ENCODE measurements at places on chromosomes 12 and 14. TPM values are rescaled to one million over a fixed set of nuclear protein-coding genes. Genes with fewer than 3 reads are reported as not detected.

GRCh38 chr12:15253990-15254389 is 32.8 kb upstream of the RERG start:
- H3K36me3 ChIP-seq: no peaks in the 10 kb centered on the region
- no peak overlapping the region for H3K27ac ChIP-seq
- no peaks in the 10 kb centered on the region for H3K27me3 ChIP-seq
- H3K4me1 ChIP-seq: no peaks in the 10 kb centered on the region
- no peak for DNase-seq

DNA sequence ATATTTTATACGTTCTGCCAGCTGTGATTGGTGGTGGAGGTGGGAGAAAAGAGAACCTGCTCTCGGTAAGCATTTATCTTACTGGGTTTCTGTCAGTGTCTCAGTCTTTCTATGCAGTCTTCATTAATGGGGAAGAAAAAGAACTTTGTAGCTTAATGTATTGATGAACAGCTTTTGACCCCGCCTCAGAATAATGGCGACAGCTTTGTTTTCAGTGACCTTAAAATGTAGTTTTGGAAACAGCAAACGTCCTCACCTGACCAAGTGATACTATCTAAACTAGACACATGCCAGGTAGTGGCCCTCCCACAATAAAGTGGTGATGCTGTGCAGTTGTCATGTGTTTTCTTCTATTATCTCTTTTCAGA is 1.4 kb downstream of the DACT1 start:
- H3K27ac ChIP-seq: peak overlapping the region; percentile 94
- H3K36me3 ChIP-seq: no peaks in the 10 kb centered on the region
- peaks cover 65% of the 10 kb centered on the region for H3K4me1 ChIP-seq
- no peaks in the 10 kb centered on the region for H3K27me3 ChIP-seq
- H3K4me3 ChIP-seq: peak overlapping the region; percentile 55

DNA sequence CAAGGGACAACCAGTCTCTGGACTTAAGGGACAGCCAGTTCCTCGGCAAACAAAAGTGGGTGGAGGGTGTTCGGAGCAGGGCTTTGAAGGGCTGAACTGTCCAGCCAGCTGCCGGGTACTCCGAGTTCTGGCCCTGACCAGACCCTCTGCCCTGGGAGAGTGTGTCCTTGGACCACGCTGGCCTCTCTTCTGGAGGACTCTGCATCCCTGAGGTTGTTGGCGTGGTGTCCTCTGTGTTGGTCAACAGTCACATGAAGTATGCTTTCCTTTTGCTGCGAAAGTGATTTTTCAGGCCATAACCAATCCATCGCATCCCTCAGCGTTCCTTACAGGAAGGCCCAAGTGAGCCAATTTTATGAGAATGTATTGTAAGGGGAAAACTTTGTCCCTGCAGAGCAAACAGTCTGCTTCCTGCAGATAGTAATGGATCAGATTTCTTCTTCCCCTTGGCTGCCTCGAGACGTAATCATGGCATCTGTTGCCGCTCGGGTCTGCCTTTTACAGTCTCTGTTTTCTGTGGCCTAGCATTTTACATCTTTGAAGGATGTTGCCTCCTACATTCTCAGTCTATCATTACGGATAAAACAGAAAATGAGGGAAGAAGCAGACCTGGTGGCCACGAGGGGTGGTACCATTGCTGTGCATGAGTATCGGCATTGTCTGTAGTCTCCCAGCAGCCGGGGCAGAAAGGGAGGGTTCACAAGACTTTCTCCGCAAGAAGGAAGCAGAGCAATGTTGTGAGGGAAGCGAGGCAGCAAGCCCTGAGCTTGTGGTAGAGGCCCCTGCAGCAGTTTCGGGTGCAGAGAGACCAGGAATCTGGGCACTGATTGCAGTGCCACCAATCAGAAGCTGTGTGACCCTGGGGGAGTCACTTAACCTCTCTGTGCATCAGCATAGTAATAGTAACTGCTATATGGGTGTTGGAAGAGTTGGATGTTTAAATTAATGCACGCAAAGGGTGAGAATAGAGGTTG is 47.4 kb downstream of the SMIM41 start:
- H3K4me1 ChIP-seq: peaks cover 18% of the 10 kb centered on the region
- no peak for DNase-seq
- peak overlapping the region; percentile 81 for H3K27ac ChIP-seq

DNA sequence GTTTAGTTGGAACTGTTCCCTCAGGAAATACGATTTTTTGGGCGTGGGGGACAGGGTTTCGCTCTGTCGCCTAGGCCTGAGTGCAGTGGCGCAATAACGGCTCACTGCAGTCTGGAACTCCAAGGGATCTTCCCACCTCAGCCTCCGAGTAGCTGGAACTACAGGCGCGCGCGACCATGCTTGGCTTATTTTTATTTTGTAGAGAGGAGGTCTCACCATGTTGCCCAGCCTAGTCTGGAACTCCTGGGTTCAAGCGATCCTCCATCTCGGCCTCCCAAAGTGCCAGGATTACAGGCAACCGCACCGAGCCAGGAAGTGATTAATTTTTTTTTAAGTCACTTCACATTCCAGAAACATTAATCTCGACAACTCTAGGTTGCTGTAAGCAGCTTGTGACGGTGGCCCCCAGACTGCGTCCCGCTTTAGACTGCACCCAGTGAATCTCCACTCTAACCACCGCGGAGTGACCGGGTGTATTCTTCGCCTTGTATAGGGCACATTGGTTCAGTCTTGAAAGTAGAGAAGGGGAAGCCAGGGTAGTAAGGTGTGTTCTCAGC is 830 bp upstream of the MIS18BP1 start:
- H3K4me1 ChIP-seq: peaks cover 5% of the 10 kb centered on the region
- H3K4me3 ChIP-seq: peak overlapping the region; percentile 94
- DNase-seq: peak; percentile 29
- no peaks in the 10 kb centered on the region for H3K27me3 ChIP-seq
- peak overlapping the region; percentile 97 for H3K27ac ChIP-seq

GRCh38 chr12:124709722-124710687 is 142.6 kb upstream of the NCOR2 start:
- H3K27me3 ChIP-seq: no peaks in the 10 kb centered on the region
- H3K36me3 ChIP-seq: no peaks in the 10 kb centered on the region
- H3K4me1 ChIP-seq: peaks cover 13% of the 10 kb centered on the region
- H3K4me3 ChIP-seq: no peak overlapping the region

- no peaks in the 10 kb centered on the region for H3K36me3 ChIP-seq
- H3K4me1 ChIP-seq: peaks cover 21% of the 10 kb centered on the region
- H3K4me3 ChIP-seq: no peak overlapping the region
- no peak for DNase-seq
- no peaks in the 10 kb centered on the region for H3K27me3 ChIP-seq
- no peak overlapping the region for H3K27ac ChIP-seq
Measured at GRCh38 chr12:46212108-46212982, 56.5 kb downstream of the SLC38A1 start.

STON2 gene
- total RNA-seq: 89.6 TPM

GRCh38 chr12:49367381-49368239 is at the start of gene SPATS2:
SPATS2 (plus strand) TSS chr12:49367462; CDS start chr12:49461013, 93,551 bp downstream.
- H3K27ac ChIP-seq: peak within 1 kb of the TSS; percentile 95
- no peaks in the 10 kb centered on the region for H3K36me3 ChIP-seq
- peaks cover 6% of the 10 kb centered on the region for H3K4me1 ChIP-seq
- H3K27me3 ChIP-seq: no peaks in the 10 kb centered on the region
- peak; percentile 96 for DNase-seq
- peak within 1 kb of the TSS; percentile 79 for H3K4me3 ChIP-seq

- no peak for DNase-seq
- no peaks in the 10 kb centered on the region for H3K4me1 ChIP-seq
- no peaks in the 10 kb centered on the region for H3K36me3 ChIP-seq
- H3K27ac ChIP-seq: no peak overlapping the region
Measured at GRCh38 chr12:46938071-46938678, 112.4 kb upstream of the SLC38A4 start.

- H3K4me3 ChIP-seq: no peak overlapping the region
- no peaks in the 10 kb centered on the region for H3K27me3 ChIP-seq
- H3K36me3 ChIP-seq: no peaks in the 10 kb centered on the region
Measured at GRCh38 chr12:54933376-54933775, 51.2 kb downstream of the TESPA1 start.

DNA sequence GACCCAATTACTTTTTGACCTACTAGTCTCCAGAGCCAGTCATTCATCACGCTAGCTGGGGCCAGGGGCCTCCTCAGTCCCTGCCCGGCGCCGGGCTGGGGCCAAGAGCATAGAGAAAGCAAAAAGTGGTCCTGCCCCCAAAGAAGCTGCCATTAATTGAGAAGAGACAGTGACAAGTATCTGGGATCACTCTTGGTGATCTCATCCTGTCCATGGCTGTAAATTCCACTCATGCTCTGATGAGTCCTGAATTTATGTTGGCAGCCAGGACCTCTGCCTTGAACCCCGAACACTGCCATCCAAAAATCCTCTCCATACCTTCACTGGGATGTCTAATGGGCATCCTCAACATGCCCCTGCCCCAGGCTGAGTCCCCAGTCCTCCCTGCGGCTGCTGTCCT is 34.4 kb upstream of the DLK1 start:
- no peak for DNase-seq
- H3K36me3 ChIP-seq: no peaks in the 10 kb centered on the region
- H3K4me3 ChIP-seq: no peak overlapping the region
- H3K27ac ChIP-seq: no peak overlapping the region
- no peaks in the 10 kb centered on the region for H3K27me3 ChIP-seq

- no peak overlapping the region for H3K4me3 ChIP-seq
- H3K4me1 ChIP-seq: no peaks in the 10 kb centered on the region
- peaks cover 48% of the 10 kb centered on the region for H3K36me3 ChIP-seq
- no peaks in the 10 kb centered on the region for H3K27me3 ChIP-seq
- H3K27ac ChIP-seq: no peak overlapping the region
- DNase-seq: no peak
Measured at GRCh38 chr12:120125792-120126634, 9.5 kb upstream of the RAB35 start.

GRCh38 chr12:131407221-131408035 is 303.5 kb upstream of the SFSWAP start:
- peaks cover 27% of the 10 kb centered on the region for H3K4me1 ChIP-seq
- no peaks in the 10 kb centered on the region for H3K36me3 ChIP-seq
- no peak overlapping the region for H3K4me3 ChIP-seq
- peak; percentile 26 for DNase-seq

Data from thyroid gland (tissue), 4 donors.